ENCODE measurements at places on chromosomes 6 and 20. TPM values are rescaled to one million over a fixed set of nuclear protein-coding genes. Genes with fewer than 3 reads are reported as not detected.

- H3K27ac ChIP-seq, result no peak overlapping the region
- H3K4me1 ChIP-seq, result no peaks in the 10 kb centered on the region
Measured at GRCh38 chr6:100023798-100024197, 29.8 kb upstream of the MCHR2 start.

DNA sequence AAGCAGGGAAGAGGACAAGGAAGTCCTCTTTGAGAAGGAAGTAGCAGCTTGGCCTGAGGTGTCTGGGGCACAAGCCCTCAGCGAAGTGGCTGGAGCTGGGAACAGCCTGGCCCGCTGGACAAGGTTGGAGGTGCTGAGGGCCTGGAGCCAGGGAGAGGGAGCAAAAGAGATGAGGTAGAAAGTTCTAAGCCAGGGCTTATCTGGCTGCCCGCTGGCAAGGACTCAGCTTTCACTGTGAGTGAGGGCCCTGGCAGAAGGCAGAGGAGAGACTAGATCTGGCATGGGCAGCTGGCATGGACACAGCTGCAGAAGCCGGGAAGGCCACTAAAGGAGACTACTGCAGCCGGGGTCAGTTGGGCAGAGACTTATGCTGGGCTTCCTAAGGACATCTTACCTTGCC lies 21.8 kb upstream of the PCMTD2 start:
- no peak overlapping the region for H3K4me3 ChIP-seq
- no peaks in the 10 kb centered on the region for H3K36me3 ChIP-seq
- H3K27me3 ChIP-seq, result no peaks in the 10 kb centered on the region
- no peak overlapping the region for H3K27ac ChIP-seq

GRCh38 chr6:27742833-27743573 lies 169.2 kb downstream of the OR2B2 start:
- H3K27ac ChIP-seq, result no peak overlapping the region
- no peaks in the 10 kb centered on the region for H3K36me3 ChIP-seq
- H3K4me3 ChIP-seq, result no peak overlapping the region
- no peaks in the 10 kb centered on the region for H3K4me1 ChIP-seq
- no peaks in the 10 kb centered on the region for H3K27me3 ChIP-seq
- DNase-seq, result no peak

GRCh38 chr6:27650620-27651370 lies 177.9 kb upstream of the ZNF184 start:
- H3K27ac ChIP-seq, result no peak overlapping the region
- peak; percentile 86 for DNase-seq
- H3K4me3 ChIP-seq, result peak overlapping the region; percentile 33
- no peaks in the 10 kb centered on the region for H3K4me1 ChIP-seq
- no peaks in the 10 kb centered on the region for H3K27me3 ChIP-seq

DNA sequence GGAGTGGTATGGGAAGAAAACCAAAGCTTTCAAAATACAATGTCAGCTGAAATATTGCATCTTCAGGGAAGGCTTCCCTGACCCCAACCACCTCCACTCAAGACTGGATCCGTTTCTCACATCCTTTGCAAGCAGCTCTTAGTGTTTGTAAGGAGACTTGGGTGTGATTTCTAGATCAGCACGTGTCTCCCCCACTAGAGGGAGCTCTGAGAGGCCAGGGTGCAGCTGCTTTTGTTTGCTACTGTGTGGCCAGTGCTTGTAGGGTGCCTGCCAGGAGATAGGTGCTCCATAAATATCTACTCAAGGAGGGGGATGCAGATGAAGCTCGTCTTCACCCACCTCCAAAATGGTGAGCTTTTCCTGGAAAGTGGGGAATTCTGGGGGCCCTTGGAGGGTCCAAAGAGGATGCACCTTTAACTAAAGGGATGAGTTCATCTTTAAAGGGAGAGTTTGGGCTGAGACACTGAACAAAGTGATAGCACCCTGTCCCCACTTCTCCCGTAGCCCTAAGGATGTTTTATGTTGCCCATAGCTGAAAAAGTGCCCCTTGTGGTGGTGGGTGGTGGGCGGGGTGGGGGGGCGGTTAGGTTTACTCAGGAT lies 52.6 kb upstream of the MAFB start:
- no peak overlapping the region for H3K27ac ChIP-seq
- peaks cover 33% of the 10 kb centered on the region for H3K27me3 ChIP-seq
- H3K4me3 ChIP-seq, result no peak overlapping the region
- peak; percentile 62 for DNase-seq
- no peaks in the 10 kb centered on the region for H3K4me1 ChIP-seq

DNA sequence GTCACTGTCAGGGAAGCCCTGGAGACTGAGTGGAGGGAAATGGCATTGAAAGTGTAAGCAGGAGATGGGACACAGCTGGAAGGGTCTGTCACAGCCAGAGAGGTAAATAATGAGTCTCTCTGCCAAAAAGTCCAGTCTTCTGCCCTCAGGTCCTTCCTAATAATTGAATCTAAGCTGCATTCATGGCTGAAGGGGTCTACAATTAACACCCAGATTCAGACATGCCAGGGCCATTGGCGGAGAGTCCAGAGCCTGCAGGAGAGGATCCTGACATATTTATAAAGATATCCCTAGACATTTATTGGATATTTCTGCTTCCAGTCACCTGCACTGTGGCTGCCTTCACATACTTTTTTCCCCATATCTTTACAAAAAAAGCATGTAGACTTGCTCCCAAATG lies 89.0 kb downstream of the LRFN2 start:
- H3K27ac ChIP-seq, result no peak overlapping the region
- H3K4me3 ChIP-seq, result no peak overlapping the region
- no peaks in the 10 kb centered on the region for H3K36me3 ChIP-seq
- no peaks in the 10 kb centered on the region for H3K4me1 ChIP-seq
- DNase-seq, result no peak

DNA sequence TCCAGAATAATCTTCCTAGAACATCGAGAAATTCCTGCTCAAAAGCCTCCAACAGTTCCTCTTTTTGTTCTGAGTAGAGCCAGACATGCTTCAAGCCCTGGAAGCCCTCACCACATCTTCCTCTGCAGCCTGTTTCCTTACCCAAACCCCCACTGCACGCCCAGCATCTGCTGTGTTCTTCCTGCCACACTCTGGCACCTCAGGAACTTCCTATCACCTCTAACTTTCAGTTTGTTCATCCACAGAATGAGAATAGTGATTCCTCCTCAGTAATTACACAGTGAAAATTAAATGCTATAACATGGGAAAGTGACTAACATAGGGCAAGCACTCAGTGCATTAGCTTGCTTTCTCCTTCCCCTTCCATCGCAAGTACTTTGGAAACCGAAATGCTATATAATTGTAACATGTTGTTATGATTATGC lies 26.3 kb downstream of the C6orf89 start:
- H3K36me3 ChIP-seq, result peaks cover 12% of the 10 kb centered on the region
- DNase-seq, result no peak
- H3K27ac ChIP-seq, result no peak overlapping the region

GRCh38 chr6:132481189-132481588 lies 31.7 kb downstream of the STX7 start:
- no peak overlapping the region for H3K27ac ChIP-seq
- H3K4me1 ChIP-seq, result peaks cover 13% of the 10 kb centered on the region
- H3K27me3 ChIP-seq, result no peaks in the 10 kb centered on the region
- H3K36me3 ChIP-seq, result no peaks in the 10 kb centered on the region
- no peak for DNase-seq

The HSPA1L gene
- 1.1 TPM for total RNA-seq

DNA sequence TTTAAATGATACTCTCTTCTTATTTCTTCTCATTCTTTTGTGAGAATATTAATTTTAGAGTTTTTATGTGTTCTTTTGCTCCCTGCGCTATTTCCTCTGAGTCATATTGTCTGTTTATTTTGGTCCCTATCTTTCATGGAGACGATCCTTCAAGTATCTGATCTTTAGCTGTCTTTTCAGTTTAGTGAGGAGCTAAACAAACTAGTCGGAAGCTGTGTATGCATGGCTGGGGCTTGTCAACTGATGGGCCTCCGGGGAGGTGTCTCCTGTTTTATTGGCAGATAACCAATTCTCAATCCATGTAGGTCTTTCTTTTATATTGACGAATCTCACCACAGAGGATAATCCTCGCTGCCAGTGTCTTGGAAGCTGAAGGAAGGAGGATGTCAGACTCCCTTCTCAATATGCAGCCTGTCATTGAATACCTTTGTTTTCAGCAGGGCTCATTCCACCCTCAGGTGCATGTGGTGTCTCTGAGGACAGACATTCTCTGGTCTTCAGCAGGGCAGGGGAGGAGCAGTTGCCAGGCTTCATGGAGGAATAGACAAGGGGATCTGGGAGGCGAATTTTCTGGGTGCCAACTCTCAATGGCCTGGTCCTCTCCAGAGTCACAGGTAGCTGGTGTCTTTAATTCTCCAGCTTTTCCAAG lies 64.9 kb downstream of the RNF182 start:
- no peaks in the 10 kb centered on the region for H3K27me3 ChIP-seq
- DNase-seq, result peak; percentile 10
- H3K36me3 ChIP-seq, result no peaks in the 10 kb centered on the region
- H3K4me1 ChIP-seq, result peaks cover 18% of the 10 kb centered on the region

GRCh38 chr20:61840779-61841455 lies 224.8 kb downstream of the TAF4 start:
- peaks cover 14% of the 10 kb centered on the region for H3K27me3 ChIP-seq
- DNase-seq, result no peak
- H3K36me3 ChIP-seq, result no peaks in the 10 kb centered on the region
- no peak overlapping the region for H3K4me3 ChIP-seq
- no peaks in the 10 kb centered on the region for H3K4me1 ChIP-seq

- peaks cover 22% of the 10 kb centered on the region for H3K4me1 ChIP-seq
- H3K4me3 ChIP-seq, result no peak overlapping the region
- H3K36me3 ChIP-seq, result no peaks in the 10 kb centered on the region
- peak; percentile 78 for DNase-seq
- no peak overlapping the region for H3K27ac ChIP-seq
Measured at GRCh38 chr20:44733341-44734069, 12.2 kb upstream of the KCNK15 start.

DNA sequence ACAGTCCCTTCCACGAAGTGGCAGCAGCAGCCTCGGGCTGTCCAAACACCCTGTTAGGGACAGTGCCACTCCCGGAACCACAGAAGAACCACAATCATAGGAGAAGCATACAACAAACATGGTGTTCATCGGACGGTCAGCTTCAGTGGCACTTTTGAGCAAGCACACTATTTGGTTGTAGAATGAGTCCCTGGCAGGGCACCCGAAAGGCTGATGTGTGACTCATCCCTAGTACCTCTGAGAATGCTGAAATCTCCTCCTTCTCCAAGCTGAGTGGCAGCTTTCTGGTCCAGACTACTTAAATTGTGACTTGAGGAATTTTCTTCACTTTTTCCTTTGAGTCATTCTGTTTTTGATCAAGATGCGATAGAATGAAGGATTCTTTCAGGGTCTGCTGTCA lies 282.5 kb downstream of the ESR1 start:
- H3K4me1 ChIP-seq, result no peaks in the 10 kb centered on the region
- no peak overlapping the region for H3K4me3 ChIP-seq
- H3K27me3 ChIP-seq, result no peaks in the 10 kb centered on the region
- H3K36me3 ChIP-seq, result no peaks in the 10 kb centered on the region
- H3K27ac ChIP-seq, result no peak overlapping the region

DNA sequence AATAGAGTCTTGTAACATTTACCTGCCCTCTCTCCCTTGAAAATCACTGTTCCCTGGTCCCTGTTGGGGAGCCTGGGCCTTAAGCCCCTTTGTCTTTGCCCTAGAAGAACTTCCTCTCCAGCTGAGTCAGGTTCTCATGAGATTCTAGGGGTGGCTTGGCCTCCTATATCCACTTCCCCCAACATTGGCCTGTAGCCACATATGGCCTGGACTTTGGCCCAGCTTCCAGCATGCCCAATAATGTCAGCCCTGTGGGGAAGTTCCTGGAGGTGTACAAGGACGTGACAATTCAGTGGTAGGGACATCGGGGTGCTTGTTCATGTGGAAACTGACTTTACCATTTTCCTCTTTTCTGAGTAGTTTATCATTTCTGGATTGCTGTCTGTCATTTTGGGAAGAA lies 17.2 kb upstream of the MAS1L start:
- peaks cover 9% of the 10 kb centered on the region for H3K27me3 ChIP-seq
- H3K4me1 ChIP-seq, result no peaks in the 10 kb centered on the region

GRCh38 chr6:46453216-46453615 lies 38.0 kb downstream of the RCAN2 start:
- H3K27ac ChIP-seq, result no peak overlapping the region
- no peak for DNase-seq
- no peaks in the 10 kb centered on the region for H3K27me3 ChIP-seq
- H3K4me3 ChIP-seq, result no peak overlapping the region

DNA sequence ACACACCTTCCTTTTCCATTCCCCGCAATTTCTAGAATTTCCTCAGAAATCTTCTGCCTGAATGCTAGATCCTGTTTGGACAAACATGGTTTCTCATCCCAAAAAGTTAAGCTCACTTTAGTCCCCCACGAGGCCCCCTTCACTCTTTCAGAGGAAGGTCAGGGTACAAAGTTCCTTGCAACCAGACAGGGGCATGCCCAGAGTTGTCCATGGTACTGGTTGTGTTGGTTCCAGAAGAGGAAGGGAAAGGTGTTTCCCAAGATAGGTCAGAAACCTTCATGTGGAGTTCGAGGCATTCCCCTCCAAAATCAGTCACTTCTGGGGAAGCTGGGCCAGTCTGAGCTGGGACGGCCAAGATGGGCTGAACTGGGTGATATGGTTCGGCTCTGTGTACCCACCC lies 167.6 kb upstream of the MAFB start:
- no peak for DNase-seq
- H3K36me3 ChIP-seq, result no peaks in the 10 kb centered on the region

The DNMT3B gene
- total RNA-seq, result 3.8 TPM

DNA sequence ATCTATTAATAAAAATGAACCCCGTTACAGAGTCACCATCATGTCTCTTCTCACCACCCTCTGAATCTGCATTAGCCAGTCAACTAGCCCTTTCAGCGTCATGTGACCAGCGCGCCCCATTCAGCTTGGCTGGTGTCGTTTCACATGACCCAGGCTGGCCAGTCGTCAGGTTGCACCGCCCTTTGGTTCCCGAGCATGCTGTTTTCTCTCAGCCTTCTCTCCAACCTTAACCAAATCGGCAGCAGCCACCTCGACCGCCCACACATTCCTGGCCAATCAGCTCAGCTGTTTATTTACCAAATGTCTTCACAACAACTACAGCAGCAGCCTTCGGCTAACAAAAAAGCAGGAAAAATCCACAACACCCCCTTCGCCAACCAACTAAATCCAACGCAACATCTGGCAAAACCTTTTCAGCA lies 5.6 kb downstream of the SRSF3 start:
- H3K27me3 ChIP-seq, result no peaks in the 10 kb centered on the region
- no peak overlapping the region for H3K27ac ChIP-seq
- peak; percentile 63 for DNase-seq
- peak overlapping the region; percentile 73 for H3K4me3 ChIP-seq

The STMND1 gene
- not detected for total RNA-seq

Data from A673 (cell line).